Lower lobe of right lung (tissue), 2 donors: ENCODE measurements at places on chromosomes 7 and 10.
A peak's percentile ranks its signal among the peaks of the same experiment; 100 is the strongest.

DNA sequence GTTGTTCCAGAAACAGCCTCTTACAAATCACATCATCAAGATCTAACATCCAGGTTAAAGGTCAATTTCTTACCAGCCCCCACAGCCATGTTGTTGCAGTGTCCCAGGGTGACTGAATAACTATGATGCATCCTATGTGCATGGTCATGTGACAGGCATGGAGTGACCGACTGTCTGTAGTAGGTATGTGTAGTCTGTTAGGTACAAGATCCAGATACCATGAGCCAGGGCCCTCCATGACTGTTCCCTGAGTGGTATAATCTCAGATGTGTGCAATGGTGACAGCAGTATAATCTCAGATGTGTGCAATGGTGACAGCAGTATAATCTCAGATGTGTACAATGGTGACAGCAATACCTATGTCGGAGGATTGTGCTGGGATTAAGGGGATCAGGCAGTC lies 8.8 kb downstream of the CDHR3 start:
- no peak for DNase-seq

DNA sequence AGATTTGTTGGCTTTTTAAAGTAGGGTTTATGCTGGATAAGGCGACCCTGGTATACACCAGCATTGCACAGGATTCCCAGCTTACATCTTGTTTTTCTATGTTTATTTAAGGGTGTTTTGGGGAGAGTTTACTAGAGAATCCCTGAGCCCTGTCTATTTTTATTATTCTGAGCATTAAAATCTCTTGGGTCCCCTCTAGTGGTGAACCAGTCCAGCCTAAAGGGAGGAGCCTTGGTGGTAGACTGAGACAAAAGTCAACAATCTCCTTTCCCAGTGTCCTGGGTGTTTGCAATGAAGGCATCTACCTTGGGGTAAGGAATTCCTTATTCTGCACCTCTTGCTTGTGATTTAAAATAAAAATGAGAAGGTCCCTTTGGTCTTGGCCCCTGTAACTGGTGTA lies 38.2 kb downstream of the ANTXRL start:
- no peak for DNase-seq

DNA sequence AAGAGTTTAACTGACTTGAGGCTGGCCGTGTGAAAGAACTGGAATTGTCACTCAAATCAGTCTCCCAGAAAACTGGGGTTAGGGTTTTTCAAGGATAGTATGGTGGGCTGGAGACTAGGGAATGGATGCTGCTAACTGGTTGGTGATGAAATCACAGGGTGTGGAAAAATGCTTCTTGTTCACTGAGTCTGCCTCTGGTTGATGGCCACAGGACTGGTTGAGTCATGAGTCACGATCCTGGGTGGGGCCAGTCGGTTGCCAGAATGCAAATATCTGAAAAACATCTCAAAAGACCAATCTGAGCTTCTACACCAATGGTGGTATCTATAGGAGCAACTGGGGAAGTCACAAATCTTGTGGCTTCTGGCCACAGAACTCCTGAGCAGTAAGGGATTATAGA lies 16.3 kb upstream of the BAMBI start:
- no peak for DNase-seq

DNA sequence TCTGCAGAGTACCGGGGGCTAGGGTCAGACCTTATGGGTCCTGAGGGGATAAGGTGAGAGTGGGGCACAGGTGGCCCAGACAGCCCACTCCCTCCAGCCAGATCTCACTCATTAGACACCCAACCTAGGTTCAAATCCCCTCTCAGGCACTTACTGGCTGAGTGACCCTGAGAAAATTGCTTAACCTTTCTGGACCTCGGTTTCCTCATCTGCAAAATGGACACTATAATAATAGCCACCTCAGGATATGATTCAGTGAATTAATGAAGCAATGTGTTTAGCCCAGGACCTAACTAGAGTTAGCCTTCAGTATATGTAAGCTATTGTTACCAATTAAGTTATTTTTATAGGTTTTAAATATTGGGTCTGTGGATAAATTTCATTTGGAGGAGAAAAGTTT lies 122.6 kb downstream of the RGS10 start:
- DNase-seq, result no peak

GRCh38 chr10:48633381-48634197 lies 28.7 kb upstream of the ARHGAP22 start:
- no peak for DNase-seq

DNA sequence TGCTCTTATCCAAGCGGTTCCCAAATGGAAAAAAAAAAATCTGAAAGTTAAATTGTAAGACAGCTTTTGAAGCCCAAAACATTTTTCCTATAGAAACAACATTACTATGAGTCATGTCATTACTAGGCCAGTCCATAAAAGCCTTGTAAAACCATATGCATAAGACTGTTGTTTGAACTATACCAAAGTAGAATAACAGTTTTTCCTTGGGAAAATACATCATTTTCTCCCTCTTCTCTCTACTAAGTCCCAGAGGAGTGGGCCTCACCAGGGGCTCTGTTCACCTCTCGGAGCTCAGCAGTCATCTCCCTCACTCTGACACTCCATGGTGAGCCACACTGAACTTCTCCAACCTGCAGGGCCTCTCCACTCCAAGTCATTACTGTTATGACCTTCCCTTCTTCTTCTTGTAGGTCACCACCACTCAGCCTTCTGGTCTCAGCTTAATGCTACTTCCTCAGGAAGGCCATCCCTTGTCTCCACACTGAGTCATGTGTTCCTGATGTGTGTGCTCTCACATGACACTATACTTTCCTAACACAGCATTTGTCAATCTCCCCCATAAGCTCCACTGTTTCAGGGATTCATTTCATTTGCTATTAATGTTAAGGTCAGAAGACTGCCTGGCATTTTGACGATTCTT lies 32.5 kb downstream of the ZNF438 start:
- no peak for DNase-seq

- DNase-seq, result no peak
Observed at GRCh38 chr7:51244053-51244452, 72.6 kb downstream of the COBL start.

DNA sequence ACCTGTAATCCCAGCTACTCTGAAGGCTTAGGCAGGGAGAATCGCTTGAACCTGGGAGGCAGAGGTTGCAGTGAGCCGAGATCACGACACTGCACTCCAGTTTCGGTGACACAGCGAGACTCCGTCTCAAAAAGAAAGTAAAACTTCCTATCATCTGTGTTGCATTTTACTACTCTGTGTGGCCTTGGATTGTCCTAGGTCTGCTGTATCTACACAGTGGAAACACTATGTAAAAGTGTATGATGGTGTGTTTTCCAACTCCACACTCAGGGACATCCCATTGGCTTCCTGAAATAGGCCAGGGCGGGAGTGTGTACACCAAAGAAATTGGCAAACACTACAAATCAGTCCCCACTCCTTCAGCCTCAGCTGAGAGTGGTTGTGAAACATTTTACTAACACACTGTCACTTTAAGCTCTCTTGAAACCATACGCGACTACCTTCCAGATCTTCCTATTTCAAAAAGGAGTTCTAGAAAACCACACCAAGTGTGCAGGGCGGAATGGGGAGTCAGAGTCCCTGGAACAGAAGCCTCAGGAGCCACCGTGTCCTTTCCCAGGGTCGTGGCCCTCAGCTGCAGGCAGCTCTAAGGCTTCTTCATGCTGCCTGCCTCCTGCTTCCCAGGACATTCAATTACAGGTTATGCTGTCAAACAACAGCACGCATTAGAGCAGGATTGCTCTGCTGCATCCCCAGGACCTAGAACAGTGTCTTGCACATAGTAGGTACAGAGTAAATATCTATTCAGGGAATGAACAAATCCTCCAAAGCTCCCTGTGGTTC lies 275.4 kb downstream of the PARD3 start:
- no peak for DNase-seq

DNA sequence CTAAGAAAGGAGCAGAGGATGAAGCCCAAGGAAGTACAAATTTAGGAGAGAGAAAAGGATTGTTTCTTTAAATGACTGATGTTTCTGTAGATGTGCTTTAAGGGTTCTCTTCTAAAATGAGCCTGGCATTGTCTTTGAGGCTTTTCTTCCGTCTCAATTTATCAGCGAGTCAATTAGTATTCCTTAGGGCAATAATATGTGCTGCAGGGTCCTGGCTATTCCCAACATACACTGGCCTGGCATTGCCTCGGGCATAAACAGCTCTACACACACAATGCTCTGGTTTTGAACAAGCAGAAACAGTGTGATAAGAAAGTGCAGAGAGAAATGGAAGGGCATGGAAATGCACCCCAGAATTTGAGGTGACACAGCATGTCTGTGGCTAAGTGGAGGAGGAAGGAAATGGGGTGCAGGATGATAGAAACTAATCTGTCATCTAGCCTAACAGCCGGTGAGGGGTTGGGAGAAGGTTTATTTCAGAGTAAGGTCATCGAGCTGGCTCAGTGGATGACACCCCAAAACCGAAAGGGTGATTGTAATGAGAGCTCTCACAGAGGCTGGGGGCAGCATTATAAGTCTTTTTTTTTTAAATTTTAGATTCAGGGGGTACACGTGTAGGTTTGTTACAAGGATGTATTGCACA lies 67.5 kb upstream of the ARHGAP21 start:
- no peak for DNase-seq

DNA sequence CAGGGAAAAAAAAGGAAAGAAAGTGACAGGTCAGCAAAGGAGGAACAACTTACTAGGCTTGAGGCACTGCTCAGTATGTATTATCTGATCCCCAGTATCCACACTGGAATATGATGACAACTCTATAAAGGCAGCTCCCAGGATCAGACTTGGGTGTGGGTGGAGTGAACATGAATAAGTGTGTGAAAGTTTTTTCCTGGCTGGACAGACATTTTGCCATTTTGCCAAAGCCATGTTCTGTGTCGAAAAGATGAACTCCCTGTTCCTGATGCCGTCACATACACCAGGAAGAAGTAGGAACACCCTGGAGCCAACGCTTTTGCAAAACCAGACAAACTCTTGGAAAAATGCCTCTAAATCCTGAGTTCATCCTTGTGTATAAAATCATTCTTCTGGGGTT lies 143.2 kb upstream of the MEOX2 start:
- no peak for DNase-seq

DNA sequence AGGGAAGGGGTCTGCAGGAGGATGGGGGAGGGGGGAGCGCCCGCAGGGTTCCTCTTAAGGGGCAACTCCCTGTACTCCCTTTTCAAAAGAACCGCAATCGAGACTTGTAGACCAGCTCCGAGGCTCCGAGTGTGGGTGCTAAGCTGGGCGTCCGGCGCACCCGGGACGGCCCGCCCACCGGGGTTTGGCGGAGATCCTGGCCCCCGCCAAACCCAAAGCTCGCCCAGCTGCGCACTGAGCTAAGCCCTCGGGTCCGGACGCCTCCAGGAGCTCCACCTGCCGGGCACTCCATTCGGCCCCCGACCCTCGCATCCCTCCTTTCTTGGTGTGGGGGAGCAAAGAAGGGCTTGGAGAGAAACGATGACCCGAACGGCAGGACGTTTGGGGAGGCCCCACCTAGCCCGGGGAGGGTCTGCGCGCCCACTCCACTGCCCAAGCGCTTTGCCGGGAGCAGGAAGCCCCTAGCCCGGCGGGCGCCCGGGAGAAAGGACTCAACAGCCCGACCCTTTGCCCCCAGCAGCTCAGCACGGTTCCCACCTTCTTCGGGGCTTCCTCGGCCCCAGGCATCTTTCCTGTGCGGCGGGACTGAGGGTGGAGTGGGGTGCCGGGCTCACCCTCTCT lies 651 bp downstream of the AFAP1L2 start:
- no peak for DNase-seq

- no peak for DNase-seq
Observed at GRCh38 chr7:123798532-123799188, 46.3 kb upstream of the HYAL4 start.

DNA sequence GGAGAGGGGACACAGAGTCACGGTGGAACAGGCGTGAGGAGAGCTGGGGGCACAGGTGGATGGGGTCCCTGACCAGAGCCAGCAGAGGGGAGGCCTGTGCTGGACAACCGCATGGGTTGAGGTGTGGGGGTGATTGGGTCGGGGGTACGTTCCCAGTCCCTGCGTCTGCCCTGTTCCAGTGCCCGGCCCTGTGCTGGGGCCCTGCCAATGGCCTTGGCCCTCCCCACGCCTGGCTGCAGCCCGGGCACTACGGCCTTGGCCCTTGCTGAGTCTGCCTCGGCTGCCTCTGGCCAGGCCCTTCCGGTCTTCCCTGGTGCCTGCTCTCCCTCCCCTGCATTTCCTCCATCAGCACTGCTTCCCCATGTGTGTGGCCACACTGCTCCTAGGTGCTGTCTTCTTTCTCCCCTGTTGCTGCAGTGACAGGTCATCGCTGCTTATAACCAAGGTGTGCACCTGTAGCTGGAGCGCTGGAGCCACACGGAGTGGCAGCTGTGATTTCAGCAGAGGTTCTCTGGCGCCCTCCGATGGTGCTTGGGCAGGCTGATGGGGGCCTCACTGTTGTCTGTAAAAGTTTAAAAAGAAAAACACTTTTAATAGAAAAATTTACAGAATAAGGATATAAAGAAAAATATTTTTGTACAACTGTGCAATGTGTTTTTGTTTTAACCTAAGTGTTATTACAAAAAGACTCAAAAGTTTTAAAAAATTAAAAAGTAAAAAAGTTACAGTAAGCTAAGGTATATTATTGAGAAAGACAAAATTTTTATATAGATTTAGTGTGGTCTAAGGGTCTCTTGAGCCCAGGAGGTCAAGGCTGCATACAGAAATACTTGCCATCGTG lies 45.2 kb upstream of the BHLHA15 start:
- DNase-seq, result peak; percentile 80

- no peak for DNase-seq
Observed at GRCh38 chr10:22850541-22850940, 77.3 kb upstream of the ARMC3 start.
